Suppressor macrophage (primary cell): ENCODE measurements at places on chromosomes 16 and 17.

GRCh38 chr16:14483819-14484385, 146.2 kb downstream of the PARN start:
- DNase-seq: no peak

GRCh38 chr16:10675216-10675615, 19.5 kb downstream of the TEKT5 start:
- DNase-seq: no peak

DNA sequence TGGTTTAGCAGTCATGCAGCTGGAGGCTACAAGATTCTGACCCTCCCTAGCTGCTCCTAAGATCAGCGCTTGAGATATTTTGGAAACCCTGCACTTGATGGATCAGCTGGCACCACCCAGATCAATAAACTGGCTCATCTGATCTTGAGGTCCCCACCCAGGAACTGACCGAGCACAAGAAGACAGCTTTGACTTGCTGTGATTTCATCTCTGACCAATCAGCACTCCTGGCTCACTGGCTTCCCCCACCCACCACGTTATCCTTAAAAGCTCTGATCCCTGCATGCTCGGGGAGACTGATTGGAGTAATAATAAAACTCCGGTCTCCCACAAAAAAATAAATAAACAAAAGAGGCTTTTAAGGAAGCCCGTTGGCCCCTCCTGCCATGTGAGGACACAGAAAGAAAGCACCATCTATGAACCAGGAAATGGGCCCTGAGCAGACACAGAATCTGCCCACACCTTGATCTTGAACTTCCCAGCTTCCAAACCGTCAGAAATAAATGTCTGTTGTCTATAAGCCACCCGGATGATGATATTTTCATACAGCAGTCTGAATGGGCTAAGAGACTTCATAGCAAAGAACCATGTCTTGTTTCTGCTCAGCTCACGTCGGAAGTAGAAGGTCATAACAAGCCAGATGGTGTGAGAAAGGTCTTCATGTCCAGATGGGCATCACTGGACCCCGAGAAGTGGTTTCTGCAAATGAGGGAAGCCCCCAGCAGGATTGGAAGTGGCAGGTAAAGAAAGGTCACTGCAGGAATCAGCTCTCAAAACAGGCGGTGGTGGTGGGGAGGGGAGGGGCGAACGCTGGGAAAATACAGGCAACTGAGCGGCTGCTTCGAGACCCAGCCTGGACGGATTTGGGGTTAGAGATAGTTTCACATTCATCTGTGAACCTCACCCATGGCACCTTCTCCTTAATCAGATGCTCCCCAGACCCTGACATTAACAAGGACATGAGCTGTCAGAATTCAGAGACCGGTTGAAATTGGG, 19.8 kb upstream of the RPH3AL start:
- DNase-seq: no peak

DNA sequence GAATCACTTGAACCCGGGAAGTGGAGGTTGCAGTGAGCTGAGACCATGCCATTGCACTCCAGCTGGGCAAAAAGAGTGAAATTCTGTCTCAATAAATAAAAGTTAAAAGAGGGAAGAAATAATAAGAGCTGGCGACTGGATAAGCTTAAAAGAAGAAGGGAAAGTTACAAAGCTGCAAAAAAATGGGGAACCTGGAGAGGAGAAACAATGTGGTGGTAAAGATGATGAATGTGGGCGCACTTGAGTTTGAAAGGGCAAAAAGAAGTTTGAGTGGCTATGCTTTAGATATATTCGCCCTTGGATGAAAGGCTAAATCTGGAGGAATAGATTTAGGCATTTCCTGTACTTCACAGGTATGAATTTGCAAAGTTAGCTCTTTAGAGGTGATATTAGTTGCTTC, 53.0 kb upstream of the YPEL2 start:
- peak; percentile 85 for DNase-seq

GRCh38 chr16:56547120-56547948, 17.5 kb upstream of the MT4 start:
- peak; percentile 19 for DNase-seq

GRCh38 chr17:41580687-41581365, 5.9 kb downstream of the KRT14 start:
- no peak for DNase-seq

DNA sequence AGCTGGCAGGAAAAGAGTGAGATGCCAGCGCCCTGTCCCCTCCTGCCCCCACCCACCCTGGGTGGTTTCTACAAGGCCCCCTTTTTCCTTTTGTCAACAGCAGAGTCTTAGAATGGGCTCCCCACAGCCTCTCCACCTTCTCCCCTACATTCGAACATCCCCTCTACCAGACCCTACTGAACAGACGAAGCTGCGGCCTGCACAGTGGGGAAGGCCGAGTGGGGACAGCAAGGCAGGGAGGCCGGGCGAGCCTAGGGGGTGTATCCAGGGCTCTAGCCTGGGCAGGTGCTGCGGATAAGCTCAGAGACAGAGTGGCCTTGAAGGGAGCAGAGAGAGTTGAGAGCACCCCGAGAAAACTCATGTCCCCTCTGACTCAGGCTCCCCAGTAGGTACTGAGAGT, 7.4 kb downstream of the ZACN start:
- DNase-seq: no peak

- DNase-seq: no peak
Measured at GRCh38 chr17:66755101-66755943, 79.6 kb upstream of the CACNG5 start.

DNA sequence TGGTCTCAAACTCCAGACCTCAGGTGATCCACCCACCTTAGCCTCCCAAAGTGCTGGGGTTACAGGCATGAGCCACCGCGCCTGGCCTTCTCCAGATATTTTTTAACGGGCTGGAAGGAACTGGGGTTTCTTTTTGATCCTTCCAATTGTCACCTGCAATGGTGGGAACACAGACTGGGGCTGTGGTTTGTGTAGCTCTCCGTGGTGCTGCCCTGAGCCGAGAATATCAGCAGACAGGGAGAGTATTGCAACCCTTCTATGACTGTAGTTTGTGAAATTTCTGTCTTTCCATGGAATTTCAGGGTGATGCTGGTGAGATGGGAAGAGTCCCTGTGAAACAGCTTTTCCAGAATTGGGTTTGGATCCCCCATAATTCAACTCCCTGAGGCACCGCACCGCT, 263.5 kb downstream of the ENGASE start:
- DNase-seq: no peak

- DNase-seq: no peak
Measured at GRCh38 chr16:7722761-7723160, 390.1 kb downstream of the RBFOX1 start.

DNA sequence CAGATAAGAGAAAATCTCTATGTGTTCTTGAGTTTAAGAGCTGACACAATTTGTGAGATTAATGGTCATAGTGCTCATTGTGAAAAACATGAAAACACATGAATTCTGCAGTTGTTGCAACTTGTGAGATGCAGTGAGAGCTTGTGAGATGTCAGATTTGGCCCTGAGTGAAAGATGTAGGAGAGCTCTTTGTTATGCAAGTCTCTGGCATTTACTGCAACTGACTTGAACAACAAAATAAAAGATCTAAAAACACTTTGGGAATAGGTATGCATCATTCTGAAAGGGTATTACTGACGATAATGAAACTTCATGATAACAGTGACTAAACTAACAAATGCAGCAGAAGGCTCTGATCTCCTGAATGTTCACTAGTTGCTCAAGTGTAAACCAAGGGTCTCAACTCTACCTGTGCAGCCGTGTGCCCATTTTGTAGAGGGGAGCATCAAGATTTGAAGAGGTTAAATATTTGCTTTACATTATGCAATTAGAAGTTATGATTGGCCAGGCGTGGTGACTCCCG, 50.8 kb upstream of the SMIM36 start:
- DNase-seq: no peak

- peak; percentile 96 for DNase-seq
Measured at GRCh38 chr16:88533932-88534637, 36.1 kb upstream of the ZC3H18 start.

- no peak for DNase-seq
Measured at GRCh38 chr17:67283731-67284516, 38.9 kb upstream of the HELZ start.

GRCh38 chr17:8354236-8354635, 14.6 kb downstream of the ODF4 start:
- DNase-seq: no peak

DNA sequence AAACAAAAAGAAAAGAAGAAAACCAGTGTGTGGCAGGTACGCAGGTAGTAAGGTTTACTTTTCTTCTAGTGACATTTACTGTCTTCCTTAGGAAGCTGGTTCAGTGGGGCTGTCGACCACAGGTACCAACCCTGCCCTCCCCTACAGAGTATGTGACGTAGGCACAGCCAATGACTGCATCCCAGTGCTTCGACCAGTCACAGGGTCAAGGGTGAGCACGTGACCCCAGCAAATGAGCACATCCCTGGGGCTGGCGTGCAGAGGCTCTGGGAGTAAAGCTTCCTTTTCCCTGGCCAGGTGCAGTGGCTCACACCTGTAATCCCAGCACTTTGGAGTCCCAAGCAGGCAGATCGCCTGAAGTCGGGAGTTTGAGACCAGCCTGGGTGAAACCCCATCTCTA, 38.9 kb upstream of the PLCG2 start:
- no peak for DNase-seq

DNA sequence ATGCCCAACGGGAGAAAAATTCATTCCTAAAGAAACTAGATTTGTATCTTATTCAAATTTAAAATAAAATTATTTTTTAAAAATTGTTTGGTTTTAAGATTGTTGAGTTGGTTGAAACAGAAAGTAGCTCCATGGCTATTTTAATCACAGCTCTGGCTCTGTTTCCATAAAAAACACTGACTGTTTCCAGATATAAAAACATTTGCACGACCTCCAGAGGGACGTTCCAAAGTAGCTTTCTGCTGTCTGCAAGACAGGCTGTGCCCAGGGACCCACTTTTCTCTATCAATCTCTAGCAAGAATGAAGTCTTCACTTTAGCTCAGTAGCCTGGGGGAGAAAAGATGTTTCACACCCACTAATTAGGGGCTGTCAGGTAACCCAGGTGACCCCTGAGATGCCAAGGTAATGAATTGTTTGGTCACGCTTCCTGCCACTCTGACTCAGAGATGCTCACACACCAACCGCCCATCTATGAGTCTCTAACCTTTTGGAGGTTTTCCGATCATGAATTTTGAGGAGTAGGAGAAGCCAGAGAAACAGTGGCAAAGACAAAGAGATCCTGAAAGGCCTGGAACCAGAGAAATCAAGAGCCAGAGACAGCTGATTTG, 220.1 kb upstream of the SOX9 start:
- DNase-seq: no peak

DNA sequence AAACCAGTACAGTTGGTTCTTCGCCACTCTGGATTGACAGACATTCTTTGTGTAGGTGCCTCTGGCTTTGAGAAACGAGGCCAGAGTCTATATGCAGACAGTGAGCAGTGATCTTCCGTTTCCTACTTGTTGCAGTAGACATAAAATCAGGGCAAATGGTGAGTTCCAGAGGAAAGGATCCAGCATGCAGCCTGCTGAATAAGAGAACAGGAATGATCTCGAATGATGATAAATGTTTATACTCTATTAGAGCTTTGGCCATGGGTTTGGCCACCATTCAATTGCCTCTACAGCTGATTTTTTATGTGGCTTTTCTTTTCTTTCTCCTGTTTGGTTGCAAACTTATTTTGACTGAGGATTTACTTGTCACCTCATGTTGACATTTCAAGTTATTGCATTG, 286.7 kb downstream of the IRX3 start:
- no peak for DNase-seq

- no peak for DNase-seq
Measured at GRCh38 chr17:80105762-80106161, 4.4 kb downstream of the GAA start.

DNA sequence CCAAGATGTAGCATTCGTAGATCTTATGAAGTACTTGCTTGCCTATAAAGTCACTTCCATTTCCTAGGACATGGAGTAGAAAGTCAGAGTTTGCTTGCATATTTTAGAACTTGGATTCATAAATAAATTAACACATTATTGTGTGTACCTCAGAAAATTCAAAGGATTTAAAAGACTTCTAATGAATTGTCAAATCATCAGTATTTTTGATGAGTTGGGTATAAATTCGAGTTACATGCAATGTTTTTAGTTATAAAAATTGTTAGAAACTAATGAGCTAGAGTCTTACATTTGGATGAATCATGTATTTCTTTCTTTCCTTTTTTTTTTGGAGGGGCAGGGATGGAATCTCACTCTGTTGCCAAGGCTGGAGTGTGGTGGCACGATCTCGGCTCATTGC, 156.9 kb upstream of the KCNJ16 start:
- DNase-seq: no peak

GRCh38 chr17:2414446-2415064, 13.7 kb upstream of the MNT start:
- DNase-seq: no peak

GRCh38 chr17:8079291-8080207, 8.0 kb downstream of the ALOX12B start:
- peak; percentile 81 for DNase-seq

DNA sequence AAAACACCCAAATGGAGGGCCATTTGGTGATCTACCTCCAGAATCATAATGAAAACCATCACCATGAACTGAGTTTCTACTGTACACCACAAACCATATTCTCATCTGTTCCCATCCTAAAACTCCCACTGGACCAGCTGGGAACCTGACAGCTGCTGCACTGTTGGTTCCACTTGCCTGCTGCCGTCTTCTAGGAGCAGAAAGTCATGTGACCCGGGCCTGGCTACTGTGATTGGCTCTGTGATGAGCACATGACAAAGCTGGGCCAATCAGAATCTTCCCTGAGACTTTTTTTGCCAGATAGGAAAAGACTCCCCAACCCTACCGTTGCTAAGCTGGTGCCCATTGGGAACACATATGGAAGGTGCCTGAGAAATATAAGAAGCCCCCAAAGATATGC, 264.2 kb downstream of the MRTFB start:
- DNase-seq: no peak

GRCh38 chr17:73803964-73804435, 159.8 kb upstream of the SDK2 start:
- DNase-seq: no peak

DNA sequence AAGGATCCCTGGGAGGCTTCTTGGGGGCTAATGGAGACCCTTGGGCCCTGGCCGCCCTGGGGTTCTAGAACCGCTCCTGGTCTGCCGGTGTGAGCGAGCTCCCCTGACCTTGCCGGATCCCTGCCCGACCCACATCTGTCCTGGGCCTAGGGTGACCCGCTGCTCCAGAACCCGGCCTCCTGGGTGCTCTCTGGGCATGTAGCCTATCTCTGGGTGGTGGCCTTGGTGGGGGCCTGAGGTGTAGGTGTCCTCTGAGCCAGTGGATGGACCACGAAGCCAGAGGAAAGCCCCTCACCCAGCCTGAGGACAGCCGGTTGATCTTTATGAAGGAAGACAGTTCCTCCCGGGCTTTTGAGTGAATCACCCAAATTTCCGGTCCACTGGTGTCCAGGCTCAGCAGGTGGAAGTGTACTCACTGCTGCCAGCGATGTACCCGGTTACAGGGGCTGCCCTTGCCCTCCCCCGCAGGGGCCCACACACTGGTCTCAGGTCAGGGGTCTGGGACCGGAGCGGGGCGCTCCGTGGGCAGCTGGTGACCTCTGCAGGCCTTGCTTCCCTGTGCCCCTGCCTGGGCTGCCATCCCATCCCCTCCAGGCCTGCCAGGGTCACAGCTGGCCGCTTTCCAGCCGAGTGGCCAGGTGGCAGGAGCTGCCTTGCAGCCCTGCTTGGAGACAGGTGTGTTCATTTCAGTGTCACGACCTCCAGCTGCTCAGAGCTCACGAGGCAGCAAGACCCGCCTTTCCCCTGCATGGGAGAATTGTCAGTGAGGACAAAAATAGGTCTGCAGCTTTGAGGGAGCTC, 10.5 kb upstream of the GSE1 start:
- DNase-seq: no peak

GRCh38 chr16:70407811-70408274, 31.1 kb downstream of the ST3GAL2 start:
- no peak for DNase-seq
